ENCODE measurements at places on chromosomes 11 and 22. TPM values are rescaled to one million over a fixed set of nuclear protein-coding genes. Genes with fewer than 3 reads are reported as not detected.
A peak's percentile ranks its signal among the peaks of the same experiment; 100 is the strongest.

DNA sequence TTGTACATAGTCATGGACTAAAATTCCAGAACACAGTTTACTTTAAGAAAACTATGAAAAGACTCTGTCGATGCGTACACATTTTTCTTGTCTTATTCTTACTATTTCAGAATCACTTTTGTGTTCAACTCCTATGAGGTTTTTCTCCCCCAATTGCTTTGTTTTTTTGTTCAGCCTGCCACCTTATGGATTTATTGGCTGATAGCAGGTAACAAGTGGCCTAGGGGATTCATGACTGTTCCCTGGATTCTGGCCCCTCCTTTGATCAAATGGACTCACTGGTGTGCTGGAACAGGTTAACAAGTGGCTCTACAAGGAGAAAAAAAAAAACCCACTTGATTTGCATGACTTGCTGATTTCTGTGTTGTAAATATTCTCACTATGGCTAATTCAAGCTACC, 10.6 kb downstream of the MMP20 start:
- no peaks in the 10 kb centered on the region for H3K36me3 ChIP-seq
- no peaks in the 10 kb centered on the region for H3K4me1 ChIP-seq
- H3K4me3 ChIP-seq: no peak overlapping the region

DNA sequence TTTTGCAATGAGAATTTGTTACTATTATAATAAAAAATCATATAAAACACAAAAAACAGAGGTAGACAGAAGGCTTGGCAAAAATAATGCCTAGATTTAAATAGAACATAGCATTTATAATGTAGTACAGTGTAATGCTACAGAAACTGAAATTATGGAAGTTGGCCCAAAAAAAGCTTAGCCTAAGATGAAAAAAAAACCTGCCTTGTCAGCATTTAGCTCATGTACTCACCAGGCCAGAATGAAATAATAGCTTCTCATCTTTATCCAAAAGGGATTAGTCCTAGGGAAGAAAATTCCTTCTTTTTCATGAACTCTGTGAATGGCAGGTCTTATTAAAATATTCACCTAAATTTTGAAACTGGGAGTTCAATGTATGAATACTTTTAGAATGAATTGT, 951.1 kb downstream of the LRRC4C start:
- no peaks in the 10 kb centered on the region for H3K36me3 ChIP-seq
- H3K4me3 ChIP-seq: no peak overlapping the region
- no peaks in the 10 kb centered on the region for H3K27me3 ChIP-seq
- H3K4me1 ChIP-seq: no peaks in the 10 kb centered on the region
- H3K27ac ChIP-seq: no peak overlapping the region

DNA sequence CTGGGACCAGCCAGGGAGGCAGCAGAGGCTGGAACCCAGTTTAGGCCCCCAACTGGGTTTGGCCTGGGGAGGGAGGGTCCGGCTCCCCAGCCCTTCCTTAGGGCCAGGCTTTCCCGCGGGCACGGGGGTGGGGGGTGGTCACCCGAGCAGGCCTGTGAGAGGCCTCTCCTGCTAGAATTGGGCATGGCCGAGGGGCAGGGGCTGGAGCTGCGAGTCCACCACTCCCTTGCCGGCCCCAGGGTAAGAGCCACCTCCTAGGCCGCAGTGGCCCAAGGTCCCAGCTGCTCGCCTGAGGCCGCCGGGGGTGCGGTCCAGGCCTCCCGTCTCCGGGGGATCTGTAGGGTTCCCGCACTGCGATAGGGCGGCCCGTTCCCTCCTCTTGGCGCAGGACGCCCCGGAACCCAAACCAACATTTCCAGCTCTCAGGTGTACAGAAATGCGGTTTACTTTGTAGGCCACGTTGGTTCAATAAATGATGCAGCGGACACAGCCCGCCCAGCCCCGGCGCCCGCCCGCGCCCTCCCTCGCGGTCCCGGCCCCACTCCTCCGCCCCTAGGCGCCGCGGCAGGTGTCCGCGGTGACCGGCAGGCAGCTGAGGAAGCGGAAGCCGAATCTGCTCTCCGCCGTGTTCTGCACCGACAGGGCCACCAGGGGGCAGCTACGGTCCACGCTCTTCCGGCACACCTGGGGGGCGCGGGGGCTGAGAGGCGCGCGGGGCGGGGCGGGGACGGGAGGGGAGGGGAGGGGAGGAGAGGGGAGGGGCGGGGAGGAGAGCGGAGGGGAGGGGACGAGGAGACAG, 5.9 kb downstream of the LMNTD2 start:
- no peaks in the 10 kb centered on the region for H3K27me3 ChIP-seq
- DNase-seq: peak; percentile 69
- no peaks in the 10 kb centered on the region for H3K36me3 ChIP-seq
- peaks cover 10% of the 10 kb centered on the region for H3K4me1 ChIP-seq
- peak overlapping the region; percentile 45 for H3K4me3 ChIP-seq
- no peak overlapping the region for H3K27ac ChIP-seq

DNA sequence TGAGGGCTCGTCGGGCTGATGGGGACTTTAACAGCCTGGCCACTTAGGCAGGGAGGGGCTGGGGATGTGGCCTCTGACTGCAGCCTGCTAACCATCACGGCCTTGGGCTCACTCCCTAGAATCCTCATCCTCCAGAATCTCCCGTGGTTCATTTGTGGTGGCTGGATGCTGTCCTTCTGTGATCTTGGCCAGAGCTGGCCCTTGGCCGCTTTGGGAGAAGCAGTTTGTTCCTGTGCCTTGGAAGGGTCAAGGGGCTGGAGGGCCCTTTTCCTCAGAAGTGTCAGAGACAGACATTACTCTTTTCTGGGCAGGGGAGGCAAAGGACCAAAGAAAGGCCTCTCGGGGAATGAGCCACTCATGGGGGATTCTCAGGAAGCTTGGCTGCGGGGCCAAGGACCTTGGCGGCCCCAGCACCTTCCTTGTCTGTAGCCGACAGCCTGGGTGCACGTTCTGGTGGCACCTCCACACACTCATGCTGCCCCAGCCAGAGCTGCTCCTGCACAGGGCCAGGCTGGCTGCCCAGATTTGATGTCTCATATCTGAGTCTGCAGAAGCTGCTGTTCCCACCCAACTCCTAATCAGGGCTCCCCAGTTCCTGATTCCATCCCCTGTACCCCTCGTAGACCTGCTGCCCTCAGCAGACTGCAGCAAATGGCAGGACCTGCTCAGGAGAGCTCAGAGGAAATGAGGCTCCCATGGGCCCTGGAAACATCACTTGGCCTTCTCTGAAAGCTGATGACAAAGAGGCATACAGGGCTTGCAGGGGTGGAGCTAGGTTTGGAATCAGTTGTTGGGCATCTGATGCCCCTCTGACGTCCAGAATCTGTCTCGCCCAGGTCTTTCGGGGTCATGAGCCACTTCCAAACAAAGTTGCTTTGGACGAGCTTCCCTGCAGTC, 107.7 kb downstream of the CTTN start:
- DNase-seq: no peak
- no peak overlapping the region for H3K27ac ChIP-seq
- no peaks in the 10 kb centered on the region for H3K27me3 ChIP-seq
- no peaks in the 10 kb centered on the region for H3K4me1 ChIP-seq
- no peaks in the 10 kb centered on the region for H3K36me3 ChIP-seq

Gene ANO3
- not detected for total RNA-seq

Measured in CD8-positive, alpha-beta memory T cell (primary cell).